Lower leg skin (tissue), 4 donors: ENCODE measurements at places on chromosomes 16 and 17. TPM values are rescaled to one million over a fixed set of nuclear protein-coding genes. Genes with fewer than 3 reads are reported as not detected.

DNA sequence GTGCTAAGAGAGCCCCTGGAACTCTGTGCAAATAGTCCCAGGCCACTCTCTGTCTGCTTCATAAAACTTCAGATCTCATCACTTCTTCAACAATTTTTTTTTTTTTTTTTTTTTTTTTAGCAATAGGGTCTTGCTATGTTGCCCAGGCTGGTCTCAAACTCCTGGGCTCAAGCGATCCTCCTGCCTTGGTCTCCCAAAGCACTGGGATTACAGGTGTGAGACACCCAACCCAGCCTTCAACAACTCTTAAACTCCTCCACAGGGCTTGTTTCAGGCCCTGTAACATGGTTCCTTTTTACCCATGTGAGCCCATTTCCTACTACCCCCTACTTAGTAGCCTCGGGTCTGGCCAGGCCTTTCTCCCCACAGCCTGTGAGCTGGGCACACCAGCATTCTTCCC lies 39.3 kb upstream of the ICAM2 start:
- no peak for DNase-seq

DNA sequence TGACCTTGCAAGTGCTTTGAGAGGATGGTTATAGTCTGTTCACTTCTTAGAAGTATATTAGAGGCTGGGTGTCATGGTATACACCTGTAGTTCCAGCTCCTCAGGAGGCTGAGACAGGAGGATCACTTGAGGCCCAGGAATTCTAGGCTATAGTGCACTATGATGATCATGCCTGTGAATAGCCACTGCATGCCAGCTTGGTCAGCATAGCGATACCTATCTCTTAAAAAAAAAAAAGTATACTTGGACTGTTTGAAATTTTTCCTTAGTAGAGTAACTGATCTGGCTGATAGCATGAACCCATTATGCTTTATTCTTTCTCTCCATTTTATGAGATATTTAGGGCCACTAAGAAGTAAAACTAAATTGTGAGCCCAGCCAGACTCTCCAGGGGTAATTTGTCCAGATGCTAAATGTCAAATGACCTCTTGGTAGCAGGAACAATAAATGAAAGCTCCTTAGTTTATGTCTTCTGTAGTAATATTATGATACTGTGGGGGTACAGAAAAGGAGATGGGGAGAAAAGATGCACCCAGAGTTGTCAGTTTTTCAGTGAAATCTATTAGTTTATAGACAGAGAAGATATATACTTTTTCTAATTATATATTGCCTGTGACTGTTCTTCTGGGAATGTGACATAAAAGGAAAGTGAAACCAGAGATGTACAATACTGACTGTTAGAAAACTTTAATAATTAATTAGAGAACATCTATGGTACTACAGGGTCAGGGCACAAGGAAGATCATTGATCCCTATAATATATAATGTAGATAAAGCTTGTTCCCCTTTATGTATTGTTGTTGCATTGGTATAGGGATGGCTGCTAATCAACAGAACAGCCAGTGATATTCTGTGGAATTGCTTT lies 335.3 kb upstream of the TBX2 start:
- DNase-seq, result no peak

GRCh38 chr17:37802712-37803416 lies 58.0 kb upstream of the HNF1B start:
- peak; percentile 28 for DNase-seq

DNA sequence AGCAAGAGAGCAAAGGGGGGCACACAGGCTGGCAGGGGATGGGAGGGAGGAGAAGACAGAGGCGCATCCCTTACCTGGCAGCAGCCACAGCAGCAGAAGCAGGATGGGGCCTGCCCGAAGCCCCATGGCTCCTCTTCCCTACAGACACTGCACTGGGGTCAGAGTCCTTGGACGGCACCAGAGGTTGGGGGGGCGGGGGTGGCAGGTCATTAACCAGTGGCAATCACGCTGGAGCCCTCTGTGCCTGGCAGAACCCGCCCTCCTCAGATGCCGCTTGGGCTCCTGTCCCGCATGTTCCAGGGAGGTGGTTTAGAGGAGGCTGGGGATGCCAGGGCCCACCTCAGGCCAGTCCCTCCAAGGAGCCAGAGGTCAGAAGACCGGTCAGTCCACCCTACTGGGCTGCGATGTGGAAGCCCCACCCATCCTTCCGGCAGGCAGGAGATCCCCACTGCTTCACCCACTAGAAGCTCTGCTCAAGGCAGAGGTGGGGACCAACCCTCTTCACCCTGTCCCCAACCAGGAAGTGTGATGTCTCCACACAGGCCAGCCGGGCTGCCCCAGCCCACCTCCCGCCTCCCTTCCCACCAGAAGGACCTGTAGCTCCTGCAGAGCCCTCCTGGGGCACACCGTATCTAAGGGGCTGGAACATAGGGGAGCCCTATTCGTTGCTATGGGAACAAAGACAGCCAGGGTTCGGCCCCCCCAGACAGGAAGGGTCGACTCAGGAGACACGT lies 11.7 kb downstream of the ZG16B start:
- no peak for DNase-seq

GRCh38 chr17:30812218-30813177 lies 12.0 kb downstream of the CRLF3 start:
- no peak for DNase-seq

- no peak for DNase-seq
Measured at GRCh38 chr17:74116087-74116717, 87.3 kb upstream of the RPL38 start.

GRCh38 chr16:86761111-86762031 lies 183.0 kb downstream of the FOXL1 start:
- no peak for DNase-seq

DNA sequence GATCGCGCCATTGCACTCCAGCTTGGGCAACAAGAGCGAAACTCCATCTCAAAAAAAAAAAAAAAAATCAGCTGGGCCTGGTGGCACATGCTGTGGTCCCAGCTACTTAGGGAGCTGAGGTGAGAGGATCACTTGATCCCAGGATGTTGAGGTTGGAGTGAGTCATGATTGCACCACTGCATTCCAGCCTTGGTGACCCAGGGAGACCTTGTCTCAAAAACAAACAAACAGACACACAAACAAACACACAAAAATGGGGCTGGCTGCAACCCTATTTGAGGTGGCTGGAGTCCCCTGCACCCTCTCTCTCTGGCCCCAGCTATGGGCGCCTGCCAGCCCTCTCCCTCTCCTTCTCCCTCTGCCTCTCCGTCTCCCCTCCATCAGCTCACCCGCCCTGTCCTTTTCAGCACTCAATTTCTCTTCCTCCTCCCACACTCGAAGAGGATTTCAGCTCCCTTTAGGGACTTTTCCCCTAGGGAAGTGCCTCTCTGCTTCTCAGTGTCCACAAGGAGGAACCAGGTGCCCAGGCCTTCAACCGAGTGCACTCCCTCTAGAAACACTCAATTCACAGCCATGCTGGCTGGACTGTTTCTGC lies 17.5 kb upstream of the TFAP4 start:
- no peak for DNase-seq

DNA sequence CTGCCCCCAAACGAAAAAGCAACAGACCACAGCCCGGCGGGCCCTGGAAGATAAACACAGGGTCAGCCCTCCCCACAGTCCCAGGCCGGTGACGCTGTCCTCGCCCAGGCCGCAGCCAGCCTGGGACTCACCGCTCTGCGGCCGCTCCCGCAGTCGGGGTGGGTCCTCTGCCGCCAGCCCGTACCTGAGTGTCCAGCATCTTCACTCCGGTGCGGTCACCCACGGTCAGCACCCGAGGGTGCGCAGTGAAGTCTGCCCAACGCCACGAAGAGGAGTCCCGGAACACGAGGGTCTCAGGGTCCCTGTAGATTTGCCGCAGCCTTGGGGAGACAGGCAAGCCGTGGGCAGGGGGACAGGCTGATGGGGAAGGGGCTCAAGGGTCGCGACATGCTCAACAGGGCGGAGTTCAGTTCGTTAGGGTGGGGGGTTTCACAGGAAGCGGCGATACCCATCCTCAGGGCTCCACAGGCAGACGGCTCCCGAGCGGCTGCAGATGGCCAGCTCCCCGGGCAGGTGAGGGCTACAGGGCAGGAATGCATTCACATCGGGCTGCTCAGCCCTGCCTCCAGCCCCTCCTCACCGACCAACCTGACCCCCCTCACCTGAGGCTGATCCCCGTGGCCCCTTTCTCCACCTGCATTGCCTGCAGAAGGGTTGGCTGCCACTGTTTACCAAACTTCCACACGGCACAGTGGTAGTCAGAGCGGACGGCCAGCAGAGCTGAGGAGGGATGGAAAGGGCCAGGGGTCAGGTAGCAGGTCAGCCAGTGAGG lies 5.5 kb downstream of the TAF1C start:
- DNase-seq, result no peak

GRCh38 chr17:66467766-66468165 lies 165.4 kb downstream of the PRKCA start:
- peak; percentile 58 for DNase-seq

GRCh38 chr17:4574448-4575045 lies 9.8 kb upstream of the SMTNL2 start:
- DNase-seq, result no peak

- peak; percentile 71 for DNase-seq
Measured at GRCh38 chr16:4179020-4179419, 62.8 kb upstream of the ADCY9 start.

DNA sequence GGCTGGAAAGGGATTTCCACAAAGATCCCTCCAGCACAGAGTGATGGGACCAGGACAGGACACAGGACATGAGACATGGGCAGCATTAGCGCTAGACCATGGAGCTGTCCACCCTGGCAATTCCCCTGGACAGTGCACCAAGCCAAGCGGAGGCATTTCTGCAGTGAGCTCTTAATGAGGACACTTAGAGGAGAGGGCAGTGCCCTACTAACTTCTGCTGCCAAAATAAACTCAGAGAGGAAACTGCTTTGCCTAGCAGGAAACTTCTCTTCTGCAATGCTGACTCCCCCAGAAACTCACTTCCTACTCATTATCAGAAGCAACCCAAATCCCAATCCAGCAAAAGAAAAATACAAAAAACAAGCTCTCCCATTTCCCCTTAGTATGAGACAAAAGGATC lies 119.2 kb downstream of the HS3ST2 start:
- DNase-seq, result no peak

- DNase-seq, result no peak
Measured at GRCh38 chr17:30950669-30951399, 20.0 kb upstream of the RNF135 start.

- peak; percentile 39 for DNase-seq
Measured at GRCh38 chr17:57166803-57167202, 81.8 kb downstream of the AKAP1 start.

DNA sequence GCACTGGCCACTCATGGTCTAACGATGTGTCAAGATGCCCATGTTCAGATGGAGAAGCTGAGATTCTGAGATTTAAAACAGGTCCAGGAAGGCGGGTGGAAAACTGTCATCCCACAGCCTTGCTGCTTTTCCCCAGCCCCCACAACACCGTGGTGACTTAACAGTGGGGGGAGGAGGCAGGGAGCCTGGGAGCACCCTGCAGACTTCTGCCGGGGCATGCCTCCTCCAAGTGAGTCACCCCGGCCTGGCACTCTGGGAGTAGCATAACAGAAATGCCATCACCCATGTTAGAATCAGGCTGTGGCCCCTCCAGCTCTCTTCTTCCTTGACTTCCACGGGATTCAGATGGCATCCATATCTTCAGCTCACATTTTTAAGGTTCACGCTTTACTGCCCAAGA lies 164.8 kb downstream of the CBLN1 start:
- DNase-seq, result no peak

- DNase-seq, result no peak
Measured at GRCh38 chr16:5028950-5029475, 4.7 kb downstream of the NAGPA start.

DNA sequence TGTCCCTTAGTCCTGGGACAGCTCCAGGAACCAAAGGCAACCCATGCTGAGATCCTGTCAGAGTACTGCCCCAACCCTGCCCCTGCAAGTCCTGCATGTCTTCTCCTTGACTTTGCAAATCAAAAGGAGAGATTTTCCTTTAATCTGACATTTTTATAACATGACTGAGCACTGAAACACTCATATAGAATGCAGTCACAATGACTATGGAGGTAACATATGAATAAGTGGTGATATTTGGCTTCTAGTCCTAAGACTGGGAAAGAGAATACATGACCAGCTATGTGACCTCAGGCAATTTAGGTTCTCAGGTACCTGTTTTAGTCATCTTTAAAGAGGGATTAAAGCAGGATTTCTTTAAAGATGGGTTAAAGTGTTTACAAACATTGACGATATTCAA lies 941.6 kb upstream of the CDH8 start:
- DNase-seq, result no peak

GRCh38 chr17:12320286-12320685 lies 299.6 kb downstream of the MAP2K4 start:
- DNase-seq, result no peak

DNA sequence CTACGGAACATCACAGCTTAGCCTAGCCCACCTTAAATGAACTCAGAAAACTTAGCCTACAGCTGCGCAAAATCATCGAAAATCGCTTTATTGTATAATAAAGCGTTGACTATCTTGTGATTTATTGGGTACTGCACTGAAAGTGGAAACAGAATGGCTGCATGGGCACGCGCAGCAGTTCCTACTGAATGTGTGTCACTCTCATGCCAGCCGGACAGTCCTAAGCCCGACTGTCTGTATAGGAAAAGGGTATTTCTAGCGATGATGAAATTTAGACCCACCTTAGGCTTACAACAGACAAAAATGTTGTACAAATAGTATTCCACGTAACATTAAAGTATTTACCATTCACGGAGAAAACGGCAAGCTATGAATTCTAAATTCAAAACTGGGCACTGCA lies 9.3 kb downstream of the FBXO31 start:
- no peak for DNase-seq

GRCh38 chr16:16118337-16118736 lies 105.0 kb downstream of the ABCC6 start:
- DNase-seq, result no peak

DNA sequence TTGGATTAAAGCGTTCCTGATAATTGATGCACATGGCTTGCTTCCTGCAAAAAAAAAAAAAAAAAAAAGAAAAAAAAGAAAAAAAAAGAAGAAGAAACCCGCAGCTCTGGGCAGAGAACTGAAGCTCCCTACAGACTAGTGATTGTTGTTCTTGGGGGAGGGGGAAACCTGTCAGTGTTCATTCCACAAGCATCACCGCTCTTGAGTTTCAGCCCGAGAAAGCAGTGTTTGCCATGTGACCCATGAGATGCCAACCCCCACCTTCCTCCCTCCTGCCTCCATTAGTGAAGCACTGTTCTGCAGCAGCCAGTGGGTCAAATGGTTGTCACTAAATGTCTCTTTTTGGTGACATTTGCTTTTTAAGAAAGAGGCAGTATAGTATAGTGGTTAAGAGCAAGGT lies 1.7 kb downstream of the USP43 start:
- DNase-seq, result peak; percentile 17

IGSF6 gene
- 0.69 TPM for total RNA-seq

CA5A gene
- not detected for total RNA-seq

TBC1D26 gene
- not detected for total RNA-seq

KRTAP1-1 gene
- total RNA-seq, result 0.32 TPM

PKMYT1 gene
- total RNA-seq, result 7.4 TPM

TLCD2 gene
- total RNA-seq, result 3.1 TPM

DPEP2 gene
- 1.0 TPM for total RNA-seq

KRT31 gene
- 20.1 TPM for total RNA-seq
